ENCODE measurements at places on chromosomes 1 and 21.
A peak's percentile ranks its signal among the peaks of the same experiment; 100 is the strongest.

DNA sequence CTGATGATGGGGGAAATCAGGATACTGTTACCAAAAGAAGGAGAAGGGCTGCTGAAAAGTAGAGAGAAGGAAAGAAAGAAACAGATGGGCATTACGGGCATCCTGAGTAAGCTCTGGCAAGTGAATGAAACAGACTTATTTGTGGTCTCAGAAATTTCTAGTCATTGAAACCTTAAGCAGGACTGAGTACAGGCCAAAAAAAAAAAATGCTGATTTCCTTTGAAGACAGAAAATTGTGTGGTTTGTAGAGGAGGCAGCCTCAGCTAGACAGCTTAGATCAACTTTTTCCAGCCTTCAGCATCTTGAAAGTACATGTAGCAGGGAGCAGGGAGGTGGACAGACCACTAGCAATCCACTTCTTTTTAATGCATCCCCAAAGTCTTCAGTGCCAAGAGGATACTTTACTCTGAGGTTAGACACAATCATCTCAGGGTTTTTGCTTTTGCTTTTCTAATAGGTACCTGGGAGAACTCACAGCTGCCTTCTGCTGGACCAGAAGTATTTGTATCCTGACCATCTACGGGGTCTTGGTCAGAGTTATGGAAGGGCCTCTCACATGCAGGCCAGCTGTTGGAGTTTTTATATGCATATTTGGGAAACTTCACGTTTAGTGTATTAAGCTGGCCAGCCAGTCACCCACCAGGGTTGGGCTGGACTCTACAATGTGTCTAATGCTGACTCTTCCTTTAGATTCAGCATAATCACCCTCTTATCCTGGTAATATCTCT is 10.6 kb upstream of the CAPZB start:
- no peak for DNase-seq

- DNase-seq, result peak; percentile 79
Observed at GRCh38 chr1:26529655-26530409, at the start of gene RPS6KA1. RPS6KA1 (plus strand) TSS chr1:26529761; CDS start chr1:26529921, 160 bp downstream.

DNA sequence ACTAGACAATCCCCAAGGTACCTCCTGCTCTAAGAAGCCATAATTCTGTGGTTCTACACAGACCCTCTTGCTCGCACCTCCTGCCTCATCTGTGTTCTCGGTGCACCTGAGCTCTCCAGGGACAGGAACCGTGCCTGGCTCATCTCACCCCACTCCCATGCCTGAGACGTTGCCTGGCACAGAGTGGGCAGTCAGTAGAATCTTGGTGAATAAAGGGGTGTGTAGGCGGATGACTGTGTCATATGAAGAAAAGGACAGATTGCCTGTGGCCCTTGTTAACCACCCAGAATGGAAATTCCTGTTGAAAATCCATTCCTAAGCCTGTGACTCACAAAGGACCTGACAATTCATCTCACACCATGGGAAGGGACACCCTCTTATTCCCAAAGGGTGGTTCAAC is 92.9 kb downstream of the KCNN3 start:
- DNase-seq, result no peak

DNA sequence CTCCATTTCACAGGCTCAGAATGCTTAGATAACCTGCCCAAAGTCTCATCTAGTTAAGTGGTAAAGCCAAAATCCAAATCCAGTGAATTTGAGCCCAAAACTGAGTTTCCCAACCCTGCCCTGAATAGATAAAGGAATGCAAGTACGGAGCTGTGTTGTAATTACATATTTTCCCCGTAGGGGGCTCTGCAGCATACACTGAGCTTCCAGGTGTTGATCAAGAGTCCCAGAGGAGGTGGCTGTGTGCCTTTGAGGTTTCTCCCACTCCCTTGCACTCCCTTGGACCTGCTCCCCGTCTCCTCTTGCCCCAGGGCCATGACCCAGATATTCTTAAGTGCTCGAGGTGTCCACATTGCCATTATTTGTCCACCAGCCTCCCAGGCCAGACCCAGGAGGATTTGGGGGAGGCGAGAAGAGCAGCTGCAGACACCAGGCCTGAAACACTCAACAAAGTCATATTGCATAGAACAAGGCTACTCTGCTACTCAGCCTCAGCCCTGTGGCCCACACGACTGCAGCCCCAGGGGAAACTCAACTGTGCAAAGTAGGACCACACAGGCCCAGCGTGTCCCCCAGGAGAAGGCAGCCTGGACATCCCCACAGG is 18.4 kb upstream of the LY9 start:
- peak; percentile 41 for DNase-seq

- DNase-seq, result peak; percentile 19
Observed at GRCh38 chr1:78676347-78676982, 26.8 kb downstream of the IFI44 start.
